ENCODE measurements at places on chromosomes 5 and 9.

DNA sequence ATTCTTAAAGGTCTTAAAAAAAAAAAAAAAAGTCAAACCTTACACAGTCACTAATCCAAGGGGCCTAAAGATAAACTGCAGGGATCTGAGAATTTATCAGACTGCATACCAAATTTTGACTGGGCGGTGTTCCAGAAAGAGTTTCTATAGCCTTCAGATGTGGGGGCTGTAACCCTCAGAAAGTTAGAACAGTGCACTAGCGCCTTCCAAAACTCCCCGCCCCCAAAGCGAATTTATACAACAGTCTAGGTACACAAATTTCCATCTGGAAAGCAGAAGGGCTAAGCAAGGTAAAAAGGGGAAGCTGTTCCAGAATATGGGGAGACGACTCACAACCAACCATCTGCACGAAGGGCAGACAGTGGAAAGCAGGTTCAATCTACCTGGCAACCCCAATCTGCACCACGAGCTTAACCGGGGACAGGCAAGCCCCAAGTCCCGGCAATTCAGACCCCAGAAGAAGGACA lies 813 bp downstream of the ERMP1 start:
- DNase-seq = peak; percentile 79

GRCh38 chr5:56837956-56838355 lies 22.6 kb downstream of the MAP3K1 start:
- DNase-seq = no peak

- DNase-seq = no peak
These were observed 9.1 kb downstream of the PTCH1 start for GRCh38 chr9:95507464-95508241.

- no peak for DNase-seq
These were observed 3.1 kb downstream of the CXXC5 start for GRCh38 chr5:139651043-139651834.

DNA sequence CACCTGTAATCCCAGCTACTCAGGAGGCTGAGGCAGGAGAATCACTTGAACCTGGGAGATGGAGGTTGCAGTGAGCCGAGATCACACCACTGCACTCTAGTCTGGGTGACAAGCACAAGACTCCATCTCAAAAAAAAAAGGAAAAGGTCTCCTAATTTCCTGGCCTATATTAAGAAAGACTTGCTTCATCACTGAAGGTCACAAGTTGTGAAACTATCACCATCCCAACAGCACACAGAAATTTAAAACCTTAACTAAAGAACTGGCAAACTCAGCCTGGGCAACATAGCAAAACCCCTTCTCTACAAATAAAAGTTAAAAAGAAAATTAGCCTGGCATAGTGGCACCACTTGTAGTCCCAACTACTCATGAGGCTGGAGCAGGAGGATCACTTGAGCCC lies 17.2 kb downstream of the FRMD3 start:
- DNase-seq = no peak

DNA sequence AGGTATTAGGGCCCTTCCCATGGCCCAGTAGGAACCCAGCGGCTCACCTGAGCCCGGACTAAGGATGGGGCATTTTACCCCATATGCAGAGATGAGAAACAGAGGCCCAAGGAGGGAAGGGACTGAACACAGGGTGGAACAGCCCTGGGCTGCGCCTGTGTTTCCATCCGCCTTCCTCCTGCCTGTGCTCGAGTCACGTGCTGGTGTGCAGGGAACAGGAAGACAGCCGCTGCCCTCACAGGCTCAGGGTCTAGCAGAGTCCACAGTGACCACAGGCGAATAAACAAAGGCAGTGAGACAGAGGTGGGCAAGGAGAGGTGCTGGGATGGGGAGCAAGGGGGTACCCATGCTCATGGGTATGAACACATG lies 129.4 kb downstream of the C9orf50 start:
- DNase-seq = no peak

GRCh38 chr5:84696651-84697050 lies 312.0 kb upstream of the EDIL3 start:
- DNase-seq = no peak

GRCh38 chr5:9361835-9362234 lies 184.0 kb downstream of the SEMA5A start:
- peak; percentile 77 for DNase-seq

DNA sequence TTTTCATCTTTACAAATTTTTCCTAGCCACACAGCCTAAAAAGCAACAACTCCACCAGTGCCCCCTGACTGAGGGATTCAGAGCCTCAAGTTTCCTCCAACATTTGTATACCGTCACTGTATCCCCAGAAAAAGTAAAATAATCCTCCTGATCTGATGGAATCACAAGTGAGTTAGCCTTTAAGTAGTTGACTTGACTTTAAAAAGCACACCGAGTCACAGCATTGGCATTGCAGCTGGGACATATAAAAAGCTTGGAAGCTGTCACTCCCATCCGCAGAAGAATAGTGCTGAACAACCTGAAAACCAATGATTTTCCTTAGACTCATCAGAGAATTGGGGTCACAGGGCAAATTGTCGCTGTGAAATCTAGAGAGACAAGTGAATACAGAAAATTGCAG lies 41.6 kb upstream of the FBN2 start:
- DNase-seq = no peak

GRCh38 chr5:151258816-151259215 lies 5.8 kb downstream of the GM2A start:
- no peak for DNase-seq

GRCh38 chr9:78320030-78320693 lies 23.2 kb downstream of the PSAT1 start:
- DNase-seq = no peak

DNA sequence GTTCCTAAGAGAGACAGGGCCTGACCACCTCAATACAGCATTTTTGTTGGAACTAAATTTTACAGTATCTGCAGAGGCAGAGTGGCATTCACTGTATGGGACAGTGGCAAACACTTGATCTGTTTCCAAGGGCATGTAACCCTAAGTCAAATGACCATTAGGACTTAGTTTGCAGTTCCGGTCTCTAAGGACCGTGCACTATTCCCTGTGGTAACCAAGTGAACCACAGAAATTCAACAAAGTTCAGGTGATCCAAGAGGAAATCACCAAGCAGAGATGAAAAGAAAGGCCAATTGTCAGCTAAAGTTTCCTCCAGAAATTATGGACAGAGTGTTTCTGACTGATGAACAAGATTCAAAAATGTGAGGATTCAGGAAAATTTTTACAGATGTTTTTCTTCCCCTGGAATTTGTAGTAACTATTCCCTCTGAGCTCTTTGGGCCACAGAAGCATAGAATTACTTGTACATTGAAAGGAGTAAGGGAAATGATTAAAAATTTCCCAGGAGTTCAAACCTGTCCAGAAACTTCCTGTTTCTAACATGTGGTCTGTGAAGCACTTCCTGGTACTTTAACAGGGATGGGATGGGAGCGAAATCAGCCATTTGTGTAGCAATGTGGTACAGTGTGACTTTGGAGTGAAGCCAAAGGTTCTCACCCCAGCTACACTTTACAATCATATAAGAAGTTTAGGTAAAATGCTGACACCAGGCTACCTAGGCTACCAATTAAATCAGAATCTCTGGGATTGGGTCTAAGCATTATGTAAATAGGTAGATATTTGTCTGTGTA lies 266.1 kb upstream of the MAP3K1 start:
- no peak for DNase-seq

GRCh38 chr9:15268317-15268716 lies 38.7 kb downstream of the TTC39B start:
- DNase-seq = no peak

GRCh38 chr5:65017636-65018035 lies 248.9 kb downstream of the CWC27 start:
- no peak for DNase-seq

DNA sequence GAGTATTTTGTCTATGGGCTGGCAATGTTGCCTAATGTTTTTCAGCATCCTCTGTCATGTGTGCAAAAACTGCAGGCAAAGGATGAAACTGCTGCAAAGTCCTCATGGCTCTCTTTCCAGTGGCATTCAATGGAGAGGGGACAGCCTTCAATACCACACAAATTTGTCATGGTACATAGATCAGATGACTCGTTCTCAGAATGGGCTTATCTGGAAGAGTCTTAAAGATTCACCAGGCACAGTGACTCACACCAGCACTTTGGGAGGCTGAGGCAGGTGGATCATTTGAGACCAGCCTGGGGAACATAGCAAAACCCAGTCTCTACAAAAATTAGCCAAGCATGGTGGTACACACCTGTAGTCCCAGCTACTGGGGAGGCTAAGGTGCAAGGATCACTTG lies 5.3 kb downstream of the CDKN2AIPNL start:
- peak; percentile 32 for DNase-seq

- DNase-seq = peak; percentile 89
These were observed 16.7 kb upstream of the COMMD10 start for GRCh38 chr5:116068028-116068632.

DNA sequence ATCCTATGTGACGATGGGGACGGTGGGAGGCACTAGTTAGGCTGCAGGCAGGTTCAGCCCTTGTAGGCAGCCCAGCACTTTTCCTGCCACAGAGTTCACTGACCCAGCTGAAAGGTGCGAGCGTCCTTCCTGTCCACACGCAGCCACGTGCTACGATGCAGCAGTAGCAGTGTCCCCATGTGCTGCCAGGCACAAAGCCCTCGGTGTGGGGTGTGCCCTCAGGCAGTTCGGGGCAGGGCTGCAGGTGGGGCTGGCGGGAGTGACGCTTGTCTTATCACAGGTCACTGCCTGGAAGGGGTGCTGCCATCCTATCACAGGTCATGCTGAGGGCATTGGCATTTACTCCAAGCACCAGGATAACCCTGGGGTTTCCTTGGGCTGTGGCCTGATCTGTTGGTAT lies 46.8 kb upstream of the CLPTM1L start:
- no peak for DNase-seq

DNA sequence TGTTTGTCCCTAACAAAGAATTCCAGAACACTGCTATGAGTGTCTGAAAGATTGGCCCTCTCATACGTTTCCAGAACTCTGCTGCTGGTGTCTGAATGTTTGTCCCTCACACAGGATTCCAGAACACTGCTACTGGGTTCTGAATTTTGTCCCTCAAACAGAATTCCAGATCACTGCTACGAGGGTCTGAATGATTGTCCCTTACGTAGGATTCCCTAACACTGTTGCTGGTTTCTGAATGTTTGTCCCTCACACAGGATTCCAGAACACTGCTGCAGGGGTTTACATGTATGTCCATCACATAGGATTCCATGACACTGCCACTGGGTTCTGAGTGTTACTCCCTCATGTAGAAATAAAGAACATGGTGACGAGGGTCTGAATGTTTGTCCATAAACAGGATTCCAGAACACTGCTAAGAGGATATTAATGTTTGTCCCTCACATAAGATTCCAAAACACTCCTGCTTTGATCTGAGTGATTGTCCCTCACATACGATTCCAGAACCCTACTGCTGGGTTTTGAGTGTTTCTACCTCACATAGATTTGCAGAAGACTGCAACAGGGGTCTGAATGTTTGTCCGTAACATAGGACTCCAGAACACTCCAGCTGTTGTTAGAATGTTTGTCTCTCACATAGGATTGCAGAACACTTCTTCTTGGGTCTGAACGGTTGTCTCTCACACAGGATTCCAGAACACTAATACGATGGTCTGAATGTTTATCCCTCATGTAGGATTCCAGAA lies 214.4 kb downstream of the FOXD4L6 start:
- DNase-seq = no peak

DNA sequence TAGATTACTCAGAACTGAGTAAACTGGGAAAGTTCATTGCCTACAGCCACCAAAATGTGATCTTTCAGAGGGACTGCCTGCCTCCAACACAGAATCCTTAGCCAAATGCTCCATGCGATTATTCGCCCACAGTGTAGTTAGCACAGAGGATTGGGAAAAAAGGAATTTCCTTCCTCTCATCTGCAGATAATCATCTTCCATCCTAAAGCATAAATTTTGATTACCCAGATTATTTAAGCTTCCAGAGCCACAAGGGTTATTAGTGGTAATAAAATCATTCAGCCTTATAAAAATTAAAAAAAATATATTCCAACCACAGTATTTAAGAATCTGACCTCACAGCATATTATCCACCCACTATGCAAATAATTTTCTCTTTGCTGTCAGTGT lies 285.3 kb upstream of the GRAMD2B start:
- DNase-seq = no peak

- no peak for DNase-seq
These were observed 105.5 kb upstream of the PDE4D start for GRCh38 chr5:59999056-59999455.

DNA sequence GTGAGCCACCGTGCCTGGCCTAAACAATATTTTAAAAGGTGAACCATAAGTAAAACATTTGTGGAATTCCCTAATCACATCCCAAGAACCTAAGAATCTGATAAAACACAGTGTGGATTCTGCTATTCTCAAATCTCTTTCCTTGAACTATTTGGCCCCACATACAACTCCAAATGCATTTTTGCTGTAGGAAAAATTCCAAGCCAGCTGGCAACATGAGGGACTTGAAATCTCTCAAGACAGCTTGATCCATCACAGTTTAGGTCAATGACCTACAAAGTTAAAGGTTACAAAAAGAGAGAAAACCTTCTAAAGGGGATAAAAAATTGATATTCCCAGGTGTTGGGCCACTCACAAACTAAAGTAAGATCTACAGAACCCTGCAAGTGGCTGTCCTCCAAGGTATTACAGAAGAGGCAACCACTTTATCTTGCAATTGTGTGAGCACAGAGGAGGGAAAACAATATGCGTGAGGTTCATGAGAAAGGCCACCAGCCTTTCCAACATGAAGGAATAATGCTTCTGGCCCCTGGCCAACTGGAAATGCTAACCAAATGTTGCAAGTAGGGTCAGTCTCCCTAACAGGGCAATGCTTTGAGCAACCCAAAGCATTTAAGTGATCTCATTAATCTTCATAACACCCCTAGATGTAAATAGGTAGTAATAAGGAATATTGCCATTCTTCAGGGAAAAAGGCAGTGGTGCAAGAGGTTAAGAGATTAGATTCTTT lies 221.4 kb downstream of the SEMA5A start:
- no peak for DNase-seq

DNA sequence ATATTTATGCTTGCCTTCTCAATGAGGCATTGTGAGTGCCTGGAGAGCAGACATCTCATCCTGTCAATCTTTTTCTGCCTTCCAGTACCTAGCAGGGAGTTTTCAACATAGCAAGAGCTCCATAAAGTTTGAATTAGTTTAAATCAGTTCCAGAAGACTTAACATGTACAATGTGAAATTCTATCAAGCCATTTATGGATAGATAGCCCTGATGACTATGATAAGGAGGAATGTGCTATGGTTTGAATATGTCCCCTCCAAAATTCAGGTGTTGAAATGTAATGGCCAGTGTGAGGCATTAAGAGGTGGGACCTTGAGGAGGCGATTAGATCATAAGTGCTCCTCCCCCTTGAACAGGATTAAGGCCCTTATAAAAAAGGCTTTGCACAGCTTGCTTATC lies 306.9 kb upstream of the SMARCA2 start:
- no peak for DNase-seq

GRCh38 chr5:141039517-141039916 lies 11.7 kb upstream of the PCDHB1 start:
- DNase-seq = no peak

DNA sequence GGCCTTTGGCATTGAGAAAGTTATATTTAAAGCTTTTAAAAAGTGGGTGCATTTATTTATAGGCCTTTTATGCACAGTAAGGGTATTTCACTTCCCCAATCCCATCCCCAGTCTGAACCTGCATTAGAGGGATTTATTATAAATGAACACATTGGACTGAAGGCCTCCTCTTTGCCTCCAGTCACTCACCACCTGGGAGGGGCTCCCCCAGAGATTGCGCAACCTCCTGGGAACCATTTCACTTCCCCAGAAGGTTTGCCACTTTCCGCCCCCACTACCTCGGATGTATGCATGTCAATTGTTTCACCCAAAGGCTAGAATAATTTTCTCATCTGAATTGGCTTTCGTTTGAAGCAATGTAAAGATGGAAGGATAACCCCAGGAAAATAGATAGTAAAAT lies 29.8 kb upstream of the VCAN start:
- no peak for DNase-seq

- no peak for DNase-seq
These were observed 85.8 kb upstream of the S1PR3 start for GRCh38 chr9:88905506-88905905.
